ENCODE measurements at places on chromosomes 3 and 15. TPM values are rescaled to one million over a fixed set of nuclear protein-coding genes. Genes with fewer than 3 reads are reported as not detected.

The HES1 gene
- total RNA-seq = 3.9 TPM

The SLC51A gene
- total RNA-seq = not detected

The PP2D1 gene
- total RNA-seq = not detected

The LOXL1 gene
- total RNA-seq = 100 TPM

The CPA3 gene
- total RNA-seq = not detected

The SERPINI2 gene
- total RNA-seq = not detected

The MESP2 gene
- not detected for total RNA-seq
